ENCODE measurements at places on chromosomes 4 and X. TPM values are rescaled to one million over a fixed set of nuclear protein-coding genes. Genes with fewer than 3 reads are reported as not detected.

SMIM10L2A gene
- total RNA-seq: 0.79 TPM

TLL1 gene
- total RNA-seq: 0.10 TPM

VSIG4 gene
- total RNA-seq: not detected

INTS12 gene
- 15.1 TPM for total RNA-seq

FAM120C gene
- 8.3 TPM for total RNA-seq

SHROOM2 gene
- total RNA-seq: 0.72 TPM

PNMA5 gene
- not detected for total RNA-seq

MAGEA2 gene
- not detected for total RNA-seq

SMPX gene
- not detected for total RNA-seq

Measured in smooth muscle cell of the pulmonary artery (primary cell).